K562 (cell line): ENCODE measurements at places on chromosomes 6 and 20. TPM values are rescaled to one million over a fixed set of nuclear protein-coding genes. Genes with fewer than 3 reads are reported as not detected.

PAX1 gene
- polyA plus RNA-seq: not detected in 2 replicates

BPIFB1 gene
- polyA plus RNA-seq: not detected in 2 replicates

ATP6V1G2 gene
- 0.38 and 0.78 TPM in 2 replicates for polyA plus RNA-seq

FABP7 gene
- not detected in 2 replicates for polyA plus RNA-seq

SLC26A8 gene
- polyA plus RNA-seq: not detected in 2 replicates

- DNase-seq: no peak
These were observed 42.5 kb downstream of the SLC2A12 start for GRCh38 chr6:134009876-134010275.

- no peak for DNase-seq
These were observed 54.7 kb downstream of the MRPL14 start for GRCh38 chr6:44072452-44072958.

GRCh38 chr6:157841211-157841840 is 18.3 kb downstream of the SNX9 start:
- peak; percentile 52 for DNase-seq

GRCh38 chr6:53436526-53437303 is 88.0 kb upstream of the ELOVL5 start:
- DNase-seq: no peak

DNA sequence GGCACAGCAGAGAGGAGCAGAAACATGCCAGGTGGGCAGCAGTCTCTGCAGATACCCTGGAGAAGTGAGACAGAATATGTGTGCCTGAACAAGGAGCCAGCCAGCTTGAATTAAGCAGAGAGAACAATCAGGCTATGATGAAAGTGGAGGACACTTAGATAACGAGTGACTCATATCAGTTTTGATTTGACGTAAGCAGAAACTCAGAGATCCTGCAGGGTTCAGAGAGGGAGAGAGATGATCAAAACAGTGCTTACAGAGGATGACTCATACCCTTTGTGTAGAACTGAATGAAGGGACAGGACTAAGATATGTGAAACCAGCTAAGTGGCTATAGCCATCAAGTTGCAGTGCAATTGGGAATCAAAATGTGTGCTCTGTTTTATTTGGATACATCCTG is 300.7 kb downstream of the TENT5A start:
- DNase-seq: no peak

GRCh38 chr20:62824476-62825332 is 7.9 kb downstream of the COL9A3 start:
- DNase-seq: peak; percentile 77

DNA sequence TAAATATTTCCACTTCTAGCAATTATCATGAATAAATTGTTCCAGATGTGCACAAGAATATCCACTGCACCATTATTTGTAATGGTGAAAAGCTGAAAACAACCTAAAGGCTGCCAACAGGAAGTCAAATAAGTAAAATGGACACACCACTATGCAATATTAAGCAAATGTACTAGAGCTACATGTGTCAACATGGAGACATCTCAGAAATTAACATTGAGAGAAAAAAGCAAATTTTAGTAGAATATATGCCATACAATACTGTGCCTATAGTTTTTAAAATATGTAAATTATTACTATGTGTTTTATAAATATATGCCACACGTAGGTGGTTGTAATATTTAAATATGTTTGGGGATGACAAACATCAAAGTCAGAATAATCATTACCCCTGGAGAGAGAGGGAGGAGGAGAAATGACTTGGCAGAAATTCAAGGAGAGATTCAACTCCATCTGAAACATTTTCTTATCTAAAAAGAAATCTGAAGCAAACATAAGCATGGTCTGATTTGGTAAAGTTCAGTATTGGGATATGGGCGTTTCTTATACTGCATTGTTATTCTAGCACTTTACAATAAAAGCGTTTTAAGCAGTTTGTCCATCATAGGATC is 475.5 kb downstream of the QKI start:
- no peak for DNase-seq

- peak; percentile 58 for DNase-seq
These were observed 29.1 kb upstream of the LMBRD1 start for GRCh38 chr6:69825904-69826303.

DNA sequence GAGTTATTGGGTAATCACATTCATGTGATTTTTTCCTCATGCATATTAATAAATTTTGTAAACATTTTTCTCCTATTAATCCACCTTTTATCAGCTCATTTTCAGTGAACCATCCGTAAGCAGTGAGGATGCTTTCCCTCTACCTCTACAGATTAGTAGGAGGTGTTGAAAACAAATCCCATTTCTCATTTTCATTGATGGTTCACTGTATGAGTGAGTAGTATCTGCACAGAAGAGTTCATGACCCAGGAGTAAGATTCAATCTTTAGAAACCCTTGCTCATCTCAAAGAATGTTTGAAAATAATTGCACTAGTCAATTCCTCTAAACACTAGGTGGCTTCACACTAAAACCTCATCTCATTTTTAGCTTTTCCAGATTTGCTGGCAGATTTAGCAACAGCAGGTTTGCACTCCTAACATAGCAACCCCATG is 440.0 kb downstream of the HAO1 start:
- DNase-seq: no peak
